Muscle of leg (tissue), 16 donors: ENCODE measurements at places on chromosomes 3 and 15.

- DNase-seq, result peak; percentile 62
These were observed 236.5 kb downstream of the WDR72 start for GRCh38 chr15:53522991-53523390.

GRCh38 chr15:94363382-94363781 is 132.0 kb downstream of the MCTP2 start:
- no peak for DNase-seq

DNA sequence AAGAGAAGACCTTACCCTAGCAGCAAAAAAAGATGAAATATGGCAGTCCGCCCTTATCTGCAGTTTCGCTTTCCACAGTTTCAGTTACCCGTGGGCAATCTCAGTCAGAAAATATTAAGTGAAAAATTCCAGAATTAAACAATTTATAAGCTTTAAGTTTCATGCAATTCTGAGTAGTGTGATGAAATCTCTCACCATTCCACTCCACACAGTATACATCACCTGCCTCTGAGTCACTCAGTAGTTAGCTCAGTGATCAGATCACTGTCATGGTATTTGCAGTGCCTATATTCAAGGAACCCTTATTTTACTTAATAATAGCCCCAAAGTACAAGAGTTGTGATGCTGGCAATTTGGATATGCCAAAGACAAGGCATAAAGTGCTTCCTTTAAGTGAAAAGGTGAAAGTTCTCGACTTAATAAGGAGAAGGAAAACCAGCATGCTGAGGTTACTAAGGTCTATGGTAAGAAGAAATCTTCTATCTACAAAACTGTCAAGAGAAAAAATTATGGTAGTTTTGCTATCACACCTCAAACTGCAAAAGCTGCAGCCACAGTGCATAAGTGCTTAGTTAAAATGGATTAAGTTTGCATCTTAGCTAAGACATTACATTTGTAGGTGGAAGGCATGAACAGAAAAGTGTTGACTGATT is 48.1 kb downstream of the HSPBAP1 start:
- DNase-seq, result no peak

GRCh38 chr15:60005352-60006202 is 1.5 kb downstream of the FOXB1 start:
- DNase-seq, result no peak

- DNase-seq, result no peak
These were observed 134.9 kb downstream of the CACNA2D3 start for GRCh38 chr3:54257125-54257720.

GRCh38 chr3:31767920-31768319 is 213.1 kb downstream of the OSBPL10 start:
- no peak for DNase-seq

GRCh38 chr3:5276934-5277333 is 89.4 kb downstream of the EDEM1 start:
- no peak for DNase-seq

GRCh38 chr3:41196499-41197410 is 2.5 kb upstream of the CTNNB1 start:
- no peak for DNase-seq

GRCh38 chr3:81684751-81685395 is 76.6 kb downstream of the GBE1 start:
- no peak for DNase-seq

GRCh38 chr3:160812304-160812703 is 56.3 kb downstream of the PPM1L start:
- DNase-seq, result no peak

DNA sequence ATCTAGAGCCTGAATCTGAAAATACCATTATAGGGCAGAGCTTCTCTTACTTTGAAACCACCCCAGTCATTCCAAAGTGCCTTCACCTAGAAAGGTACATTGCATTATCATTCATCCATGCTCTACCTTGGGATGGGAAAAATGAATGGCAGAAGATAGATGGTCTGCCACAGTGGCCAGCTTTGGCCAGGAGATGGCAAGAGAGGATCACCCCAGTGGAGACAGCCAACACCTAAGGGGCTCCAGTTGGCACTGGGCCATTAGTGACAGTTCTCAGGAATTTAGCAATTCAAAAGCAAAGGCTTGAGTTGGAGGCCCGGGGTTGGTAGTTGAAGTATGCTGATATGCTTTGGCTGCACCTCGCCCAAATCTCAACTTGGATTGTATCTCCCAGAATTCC is 253.6 kb upstream of the MRPL3 start:
- no peak for DNase-seq
